ENCODE measurements at places on chromosomes 6 and 20.

- no peak for DNase-seq
Observed at GRCh38 chr6:126002755-126003679, 16.7 kb downstream of the TRMT11 start.

DNA sequence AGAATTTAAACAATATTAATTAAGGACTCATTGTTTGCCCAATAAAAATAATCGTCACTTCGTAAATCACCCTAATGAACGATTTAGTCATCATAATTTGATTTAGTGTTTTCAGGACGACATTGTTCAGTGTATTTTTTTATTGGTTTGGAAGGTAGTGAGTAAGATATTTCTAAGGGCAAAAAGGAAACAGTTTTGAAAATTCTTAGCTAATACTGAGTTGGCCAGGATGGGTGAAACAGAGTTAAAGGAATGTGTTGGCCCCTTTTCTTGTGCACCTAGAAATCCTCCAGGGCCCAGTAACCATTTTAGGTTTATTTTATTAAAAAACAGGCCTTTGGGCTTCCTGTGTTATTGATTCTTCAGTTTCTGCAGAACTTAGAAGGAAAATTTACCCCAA lies 25.3 kb downstream of the ANKS1A start:
- DNase-seq = no peak

DNA sequence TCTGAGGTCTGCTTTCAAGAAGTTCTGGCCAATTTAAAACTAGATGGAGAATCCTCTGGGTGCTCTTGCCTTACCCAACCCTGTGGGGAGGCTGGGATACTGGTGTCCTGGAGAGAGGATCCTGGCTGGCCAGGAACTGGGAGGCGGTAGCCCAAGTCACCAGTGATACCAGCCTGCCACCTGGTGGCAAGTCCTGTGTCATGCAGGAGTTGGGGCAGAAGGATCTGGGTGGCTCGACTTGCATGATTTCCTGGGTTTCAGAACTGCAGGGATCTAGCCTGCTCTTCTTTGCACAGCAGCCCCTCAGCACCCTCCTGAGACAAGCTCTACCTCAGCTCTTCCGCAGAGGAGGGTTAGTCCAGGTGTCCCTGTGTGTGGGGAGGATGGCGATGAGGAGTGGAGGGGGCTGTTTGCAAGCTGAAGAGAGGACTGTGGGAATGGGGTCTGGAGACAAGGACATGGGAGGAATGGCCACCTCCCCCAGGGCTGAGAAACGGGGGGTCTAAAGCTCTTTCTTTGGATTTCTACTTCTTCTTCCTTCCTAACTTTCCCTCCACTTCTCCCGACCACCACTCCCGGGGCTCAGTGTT lies 4.2 kb downstream of the KCNK17 start:
- peak; percentile 79 for DNase-seq

- DNase-seq = no peak
Observed at GRCh38 chr20:3672547-3673171, 9.2 kb downstream of the ADAM33 start.

DNA sequence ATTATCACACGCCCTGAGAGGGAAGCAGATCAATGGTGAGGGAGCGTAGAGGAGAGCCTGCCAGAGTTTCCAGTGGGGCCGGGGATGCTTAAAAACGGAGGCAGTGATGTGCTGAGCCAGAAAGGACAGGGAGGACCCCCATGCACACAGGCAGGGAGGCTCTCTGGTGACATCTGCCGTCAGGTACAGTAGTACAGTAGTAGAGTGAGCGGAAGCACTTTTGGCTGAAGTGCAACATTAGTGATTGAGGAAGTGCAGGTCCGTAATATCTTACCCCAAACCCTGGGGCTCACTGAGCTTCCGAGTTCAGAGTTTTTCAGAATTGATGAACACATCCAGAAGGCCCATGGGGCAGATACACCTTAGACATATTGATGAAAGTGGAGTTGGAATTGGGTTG lies 42.1 kb downstream of the GFRA4 start:
- DNase-seq = no peak

- no peak for DNase-seq
Observed at GRCh38 chr20:62786157-62786556, 10.1 kb upstream of the MRGBP start.

DNA sequence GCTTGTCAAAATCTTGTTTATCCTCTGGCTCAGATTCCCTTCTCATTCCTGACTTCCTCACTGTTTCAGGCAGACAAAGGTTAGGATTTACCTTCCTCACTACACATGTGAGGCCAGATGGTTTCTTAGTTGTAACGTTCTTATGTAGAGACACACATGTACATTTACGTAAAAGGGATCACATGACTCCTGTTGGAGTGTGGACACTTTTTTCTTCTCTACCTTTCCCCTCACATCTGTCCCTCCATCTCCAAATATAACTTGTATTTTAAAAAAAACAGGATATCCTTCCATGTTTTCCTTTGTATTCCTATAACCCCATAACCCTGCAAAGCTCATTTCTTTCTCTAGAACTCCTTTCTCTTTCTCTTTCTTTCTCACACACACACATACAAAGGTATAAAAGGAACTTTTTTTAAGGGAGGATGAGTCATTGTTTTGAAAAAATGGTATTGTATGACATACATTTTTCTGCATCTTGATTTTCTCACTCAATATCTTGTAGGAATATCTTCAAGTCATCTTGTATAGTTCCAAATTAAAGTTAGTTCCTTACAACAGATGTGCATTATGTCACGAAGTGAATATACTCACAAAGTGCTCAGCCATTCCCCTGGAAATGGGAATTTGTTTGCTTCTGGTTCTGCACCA lies 78.2 kb upstream of the SULF2 start:
- DNase-seq = no peak

GRCh38 chr6:51857134-51857533 lies 230.3 kb downstream of the PKHD1 start:
- no peak for DNase-seq

DNA sequence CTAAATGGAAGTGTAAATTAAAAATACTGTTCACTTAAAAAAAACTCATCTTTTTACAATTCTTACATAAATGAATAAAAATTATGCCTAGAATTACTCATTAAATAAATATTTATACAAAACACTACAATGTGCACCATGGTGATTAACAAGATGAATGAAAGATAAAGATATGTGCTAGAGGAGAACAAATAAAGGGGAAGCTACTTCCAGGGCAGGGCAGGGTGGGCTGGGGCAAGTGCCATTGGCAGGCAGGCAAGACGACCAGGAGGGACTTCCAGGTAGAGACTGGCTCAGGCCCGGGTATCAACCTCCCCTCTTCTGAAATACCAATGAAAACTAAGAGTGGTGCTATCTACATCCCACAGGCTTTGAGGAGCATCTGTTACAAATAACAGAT lies 20.4 kb downstream of the PREP start:
- DNase-seq = no peak

DNA sequence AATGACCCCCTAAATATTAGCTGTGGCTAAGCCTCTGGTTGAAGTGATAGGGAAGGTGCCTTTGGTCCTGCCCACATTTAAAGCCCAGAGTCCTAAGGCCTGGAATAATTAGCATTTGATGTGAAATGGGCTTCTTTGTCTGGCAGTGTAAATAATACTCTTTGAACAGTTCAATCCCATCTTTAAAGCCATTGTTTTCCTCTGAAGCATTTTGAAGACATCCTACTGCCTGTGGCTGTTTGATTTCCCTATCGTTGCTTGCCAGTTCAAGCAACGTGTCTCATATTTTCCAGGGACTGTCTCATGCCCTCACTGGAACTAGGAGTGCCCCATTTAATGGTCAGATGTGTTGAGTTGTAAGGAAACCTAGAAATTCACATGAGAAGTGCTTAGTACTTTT lies 89.3 kb upstream of the BTN3A2 start:
- no peak for DNase-seq

DNA sequence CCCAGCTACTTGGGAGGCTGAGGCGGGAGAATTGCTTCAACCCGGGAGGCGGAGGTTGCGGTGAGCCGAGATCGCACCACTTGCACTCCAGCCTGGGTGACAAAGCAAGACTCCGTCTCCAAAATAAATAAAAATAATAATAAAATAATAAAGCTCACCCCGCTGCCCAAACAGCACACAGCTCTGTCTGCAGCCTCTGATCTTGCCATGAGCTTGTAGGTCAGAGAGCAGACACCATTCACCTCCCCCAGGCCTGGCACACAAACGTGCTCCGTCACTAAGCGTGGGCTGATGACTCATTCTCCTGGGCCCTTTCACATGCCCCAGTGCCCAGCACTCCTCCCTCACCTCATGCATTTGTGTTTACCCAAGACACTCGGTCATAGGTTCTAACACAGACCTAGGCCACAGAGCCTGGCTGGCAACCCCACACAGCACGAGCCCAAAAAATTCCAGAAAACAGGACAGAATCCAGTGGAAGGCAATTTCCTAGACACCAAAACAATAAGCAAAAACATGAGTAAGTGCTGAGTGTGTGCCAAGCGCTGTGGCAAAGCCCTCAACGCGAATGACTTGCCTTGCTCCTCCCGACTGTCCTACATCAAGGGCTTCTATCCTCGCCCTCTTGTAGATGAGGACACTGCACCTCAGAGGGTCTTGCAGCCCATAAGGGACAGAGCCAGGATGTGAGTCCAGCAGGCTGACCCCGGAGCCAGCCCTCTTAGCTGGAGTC lies 18.0 kb downstream of the ATP9A start:
- peak; percentile 63 for DNase-seq

DNA sequence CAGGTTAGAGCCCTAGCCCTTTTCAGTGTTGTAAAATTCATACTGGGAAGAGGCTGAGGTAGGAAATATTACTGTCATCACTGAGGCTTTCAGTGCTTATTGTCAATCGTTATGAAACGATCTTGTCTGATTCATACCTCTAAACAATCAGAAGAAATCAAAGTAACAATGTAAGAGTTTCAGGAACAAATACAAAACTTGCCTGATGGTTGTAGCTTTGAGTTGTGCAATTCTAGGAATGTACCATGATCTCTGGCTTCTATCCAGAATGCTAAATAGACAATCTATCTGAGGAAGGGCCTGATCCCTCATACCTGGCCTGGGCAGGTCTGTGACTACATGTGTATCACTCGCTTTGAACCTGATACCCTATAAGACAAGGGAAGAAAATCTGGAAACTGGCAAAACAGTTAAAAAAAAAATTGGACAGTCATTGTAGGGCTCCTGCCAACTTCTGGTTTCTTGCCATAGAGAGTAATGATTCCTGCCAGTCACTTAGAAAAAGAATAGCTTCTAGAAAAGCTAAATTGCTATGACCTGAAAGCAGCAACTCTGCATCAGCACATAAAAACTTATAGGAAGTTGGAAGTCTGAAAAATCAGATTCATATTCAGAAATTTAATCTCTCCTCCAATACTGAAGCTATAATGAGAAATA lies 234.7 kb downstream of the BTBD9 start:
- DNase-seq = no peak

GRCh38 chr6:37393381-37393929 lies 39.6 kb upstream of the CMTR1 start:
- no peak for DNase-seq

DNA sequence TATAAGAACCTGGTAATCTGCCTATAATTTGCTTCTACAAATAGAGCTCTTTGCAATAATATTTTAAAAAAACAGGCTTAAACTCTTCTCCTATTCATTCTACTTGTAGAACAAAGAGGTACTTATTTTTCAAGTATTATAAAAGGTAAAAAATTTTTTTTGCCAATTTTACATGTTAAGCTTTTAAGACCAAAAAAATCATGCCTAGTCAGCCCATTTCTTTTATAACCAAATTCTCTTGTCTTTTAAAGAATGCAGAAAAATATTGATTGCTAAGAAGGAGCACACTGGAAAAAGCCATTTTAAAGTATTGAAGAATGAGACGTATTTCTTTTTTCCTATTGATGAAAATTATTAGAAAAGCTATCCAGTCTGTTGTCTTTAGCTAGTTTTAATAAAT lies 54.1 kb upstream of the BCLAF1 start:
- DNase-seq = no peak

GRCh38 chr6:36207155-36207554 lies 10.6 kb downstream of the BRPF3 start:
- DNase-seq = no peak

- peak; percentile 99 for DNase-seq
Observed at GRCh38 chr20:50652702-50653294, 38.5 kb downstream of the RIPOR3 start.

DNA sequence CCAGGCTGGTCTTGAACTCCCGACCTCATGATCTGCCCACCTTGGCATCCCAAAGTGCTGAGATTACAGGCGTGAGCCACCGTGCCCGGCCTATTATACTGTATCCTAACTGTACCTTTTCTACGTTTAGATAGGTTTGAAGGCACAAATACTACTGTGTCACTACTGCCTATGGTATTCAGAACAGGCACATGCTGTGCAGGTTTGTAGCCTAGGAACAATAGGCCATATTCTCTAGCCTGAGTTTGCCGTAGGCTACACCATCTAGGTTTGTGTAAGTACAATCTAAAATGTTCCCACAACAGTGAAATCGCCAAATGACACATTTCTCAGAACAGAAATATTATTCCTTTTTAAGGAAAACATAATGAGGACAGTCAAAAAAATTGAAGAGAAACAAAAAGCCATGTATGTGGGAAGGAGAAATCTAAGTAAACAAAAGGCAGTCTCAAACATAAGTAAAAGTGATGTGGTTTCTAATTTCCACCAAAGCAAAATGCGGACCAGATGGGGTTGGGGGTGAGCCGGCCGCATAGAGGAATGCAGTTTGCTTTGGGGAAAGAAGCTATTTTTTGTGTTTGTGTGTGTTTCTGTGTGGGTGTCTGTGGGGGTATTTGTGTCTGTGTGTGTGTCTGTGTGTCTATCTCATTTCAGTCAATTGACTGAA lies 192.6 kb upstream of the SALL4 start:
- DNase-seq = no peak

DNA sequence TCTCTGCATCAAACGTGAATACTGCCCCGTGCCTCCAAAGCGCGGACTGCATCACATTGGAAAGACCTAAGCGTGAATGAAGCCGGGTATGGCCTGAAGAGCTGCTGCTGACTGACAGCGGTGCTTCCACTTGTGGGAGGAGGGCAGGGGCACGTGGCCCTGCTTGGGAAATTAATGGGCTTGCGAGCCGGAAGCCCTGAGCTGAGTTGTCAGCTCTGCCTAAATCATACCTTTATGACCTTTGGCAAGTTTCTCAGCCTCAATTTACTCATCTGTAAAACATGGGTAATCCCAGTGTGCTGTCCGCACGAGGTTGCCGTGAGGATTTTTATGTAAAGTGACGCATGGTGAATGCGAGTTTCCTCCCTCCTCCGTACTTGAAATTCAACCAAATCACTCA lies 67.0 kb upstream of the FOXQ1 start:
- no peak for DNase-seq

DNA sequence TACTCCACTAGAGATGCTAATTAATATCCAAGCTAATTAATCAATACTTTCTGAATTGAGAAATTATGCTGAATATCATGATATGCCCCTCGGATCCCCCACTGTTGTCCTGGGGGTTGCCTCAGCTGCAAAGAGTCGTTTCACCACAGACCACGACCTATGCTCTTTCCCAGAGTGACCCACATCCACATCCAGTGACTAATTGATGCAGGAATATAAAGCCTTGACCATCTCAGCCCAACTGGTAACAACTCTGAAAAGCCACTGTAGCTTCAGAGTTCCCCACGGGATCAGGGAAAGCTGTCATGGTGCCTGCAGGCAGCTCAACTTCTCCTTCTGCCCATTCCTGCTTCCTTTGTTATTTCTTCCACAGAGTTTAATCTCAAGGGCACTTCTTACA lies 116.9 kb downstream of the RWDD2A start:
- no peak for DNase-seq

- no peak for DNase-seq
Observed at GRCh38 chr20:50012282-50013263, 29.8 kb downstream of the SNAI1 start.

All from NB4 (cell line).